Immature natural killer cell (primary cell): ENCODE measurements at places on chromosomes 16 and 17. TPM values are rescaled to one million over a fixed set of nuclear protein-coding genes. Genes with fewer than 3 reads are reported as not detected.

The ACSM2A gene
- not detected for polyA plus RNA-seq

The ALOX12B gene
- polyA plus RNA-seq = not detected

The KRT33B gene
- polyA plus RNA-seq = not detected

The MGAT5B gene
- polyA plus RNA-seq = not detected

DNA sequence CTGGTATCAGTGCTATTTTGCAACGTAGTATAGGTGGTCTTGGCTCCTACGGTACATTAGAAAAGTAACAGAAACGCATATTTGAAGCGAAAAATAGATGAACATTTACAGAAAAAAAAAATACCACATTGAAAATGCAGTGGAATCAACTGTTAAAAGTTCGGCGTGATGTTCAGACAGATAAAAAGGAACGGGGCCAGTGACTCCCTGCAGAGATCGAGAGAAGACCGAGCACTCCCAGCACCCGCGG is 440 bp upstream of the ZNF778 start:
- no peak for DNase-seq

GRCh38 chr17:48296453-48296852 is 133.6 kb downstream of the SKAP1 start:
- DNase-seq = no peak

GRCh38 chr17:17609121-17609520 is 17.6 kb upstream of the PEMT start:
- DNase-seq = no peak

DNA sequence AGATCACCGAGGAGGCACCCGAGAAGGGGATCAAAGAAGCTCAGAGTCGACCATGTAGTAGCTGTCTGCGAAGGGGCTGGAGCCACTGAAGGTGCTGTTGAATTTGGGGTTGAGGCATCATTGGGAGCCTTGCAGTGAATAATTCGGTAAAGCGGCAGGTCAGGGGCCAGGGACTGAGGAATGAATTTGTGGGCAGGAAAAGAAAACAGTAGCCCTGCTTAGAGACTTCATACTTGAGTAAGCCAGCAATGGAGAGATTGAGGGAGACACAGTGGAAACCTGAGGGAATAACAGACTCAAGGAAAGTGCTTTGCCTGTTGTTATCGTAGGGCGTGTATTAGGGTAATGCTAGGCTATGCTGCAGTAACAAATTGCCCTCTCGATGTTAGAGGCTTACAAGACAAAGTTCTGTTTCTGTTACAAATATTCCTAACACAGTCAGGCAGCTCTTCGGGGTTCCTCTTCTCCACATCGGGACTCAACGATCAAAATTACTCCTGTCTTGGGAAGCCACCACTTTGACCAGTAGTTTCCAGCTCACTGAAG is 13.4 kb upstream of the HERPUD1 start:
- DNase-seq = no peak

DNA sequence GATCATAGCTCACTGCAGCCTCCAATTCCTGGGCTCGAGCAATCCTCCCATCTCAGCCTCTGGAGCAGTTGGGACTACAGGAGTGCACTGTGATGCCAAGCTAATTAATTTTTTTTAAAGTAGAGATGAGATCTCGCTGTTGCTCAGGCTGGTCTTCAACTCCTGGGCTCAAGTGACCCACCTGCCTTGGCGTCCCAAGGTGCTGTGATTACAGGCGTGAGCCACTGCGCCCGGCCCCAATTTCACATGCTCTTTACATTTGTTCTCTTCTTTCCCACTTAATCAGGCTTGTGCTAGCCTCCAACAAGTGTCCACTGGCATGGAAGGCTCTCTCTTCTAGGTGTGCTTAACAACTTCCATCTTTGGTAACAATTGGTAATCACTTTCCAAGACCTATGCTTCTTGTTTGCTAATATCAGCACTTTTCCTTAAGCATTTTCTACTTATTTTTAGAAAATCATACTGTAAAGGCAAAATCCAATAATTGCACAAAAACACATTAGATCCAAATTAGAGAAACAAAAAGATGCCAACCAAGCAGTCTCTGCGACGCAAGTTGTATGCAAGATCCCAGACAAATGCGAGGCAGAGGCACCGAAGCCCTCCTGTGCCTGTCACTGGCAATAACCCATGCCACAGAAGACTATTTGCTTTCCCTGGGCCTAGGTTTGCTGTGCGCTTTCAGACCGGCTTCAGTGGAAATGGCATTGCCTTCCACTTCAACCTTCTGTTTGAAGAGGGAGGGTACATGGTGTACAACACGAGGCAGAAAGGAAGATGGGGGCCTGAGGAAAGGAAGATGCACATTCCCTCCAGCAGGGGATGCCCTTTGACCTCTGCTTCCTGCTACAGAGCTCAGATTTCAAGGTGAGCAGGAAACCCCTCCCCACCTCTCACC is 52.6 kb downstream of the NOS2 start:
- DNase-seq = no peak
